ENCODE measurements at places on chromosomes 2 and 18. TPM values are rescaled to one million over a fixed set of nuclear protein-coding genes. Genes with fewer than 3 reads are reported as not detected.
A peak's percentile ranks its signal among the peaks of the same experiment; 100 is the strongest.

HAAO gene
- 6.2 TPM for total RNA-seq

EFEMP1 gene
- 329 TPM for total RNA-seq

VIT gene
- 0.20 TPM for total RNA-seq

NYAP2 gene
- total RNA-seq: 0.55 TPM

C1QL2 gene
- not detected for total RNA-seq

SCYGR4 gene
- not detected for total RNA-seq

- H3K4me1 ChIP-seq: no peaks in the 10 kb centered on the region
- no peak for DNase-seq
- no peaks in the 10 kb centered on the region for H3K27me3 ChIP-seq
- H3K27ac ChIP-seq: no peak overlapping the region
- no peaks in the 10 kb centered on the region for H3K36me3 ChIP-seq
Measured at GRCh38 chr18:33706391-33706790, 128.4 kb downstream of the ASXL3 start.

DNA sequence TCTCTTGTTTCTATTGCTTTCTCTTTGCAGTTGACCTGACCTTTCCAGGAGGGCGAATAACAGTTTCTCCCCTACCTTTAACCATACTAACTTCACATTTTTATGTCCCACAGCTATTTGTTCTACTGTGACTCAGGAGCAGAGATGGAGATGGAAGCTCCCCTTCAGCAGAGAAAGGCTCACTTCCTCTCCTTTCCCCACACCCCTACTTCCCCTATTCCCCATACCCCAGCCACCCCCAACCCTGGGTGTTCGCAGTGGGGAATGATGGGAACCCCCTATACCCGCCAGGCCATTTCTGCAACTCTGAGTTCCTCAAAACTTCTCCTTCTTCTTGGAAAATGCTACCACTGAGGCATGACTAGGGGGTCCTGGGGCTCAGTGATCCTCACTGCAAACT is 285.4 kb upstream of the MGAT5 start:
- no peaks in the 10 kb centered on the region for H3K4me1 ChIP-seq
- DNase-seq: no peak
- H3K27ac ChIP-seq: no peak overlapping the region
- no peak overlapping the region for H3K4me3 ChIP-seq

- H3K27me3 ChIP-seq: no peaks in the 10 kb centered on the region
- no peak for DNase-seq
- H3K36me3 ChIP-seq: no peaks in the 10 kb centered on the region
- peak overlapping the region; percentile 44 for H3K4me3 ChIP-seq
Measured at GRCh38 chr2:148553332-148553887, 91.1 kb upstream of the EPC2 start.

DNA sequence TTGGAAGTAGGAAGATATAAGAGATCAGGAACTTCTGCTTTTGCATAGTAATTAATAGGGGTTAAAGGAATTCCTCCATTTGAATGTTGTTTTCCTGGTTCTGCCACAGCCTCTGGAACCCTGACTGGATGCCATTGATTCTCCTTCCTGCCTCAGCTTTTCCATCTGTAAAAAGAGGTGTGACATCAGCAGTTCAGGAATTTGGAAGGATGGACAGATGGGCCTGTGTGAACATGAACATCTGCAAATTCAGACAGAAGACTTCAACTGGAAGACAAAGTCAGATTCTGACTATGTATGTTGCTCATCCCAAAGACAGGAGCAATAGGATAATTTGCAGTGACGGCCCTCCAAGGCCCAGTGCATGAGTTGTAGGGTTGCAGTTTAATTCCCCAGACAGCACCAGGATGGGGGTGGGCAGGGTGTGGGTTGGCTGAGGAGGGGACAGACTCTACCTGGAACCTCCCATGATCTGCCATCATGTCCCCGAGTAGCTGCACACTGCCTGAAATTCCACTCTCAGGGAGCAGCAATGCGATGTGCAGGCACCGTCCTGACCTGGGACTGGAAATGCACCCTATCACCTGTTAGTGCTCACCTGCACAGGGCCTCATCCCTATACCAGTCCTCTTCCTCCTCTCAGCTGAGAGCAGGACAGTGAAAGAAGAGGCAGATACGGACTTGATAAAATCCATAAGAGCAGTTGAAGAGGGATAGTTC is 98.9 kb upstream of the EPAS1 start:
- no peak for DNase-seq
- no peaks in the 10 kb centered on the region for H3K4me1 ChIP-seq
- no peak overlapping the region for H3K27ac ChIP-seq
- H3K27me3 ChIP-seq: no peaks in the 10 kb centered on the region
- H3K36me3 ChIP-seq: no peaks in the 10 kb centered on the region
- no peak overlapping the region for H3K4me3 ChIP-seq

DNA sequence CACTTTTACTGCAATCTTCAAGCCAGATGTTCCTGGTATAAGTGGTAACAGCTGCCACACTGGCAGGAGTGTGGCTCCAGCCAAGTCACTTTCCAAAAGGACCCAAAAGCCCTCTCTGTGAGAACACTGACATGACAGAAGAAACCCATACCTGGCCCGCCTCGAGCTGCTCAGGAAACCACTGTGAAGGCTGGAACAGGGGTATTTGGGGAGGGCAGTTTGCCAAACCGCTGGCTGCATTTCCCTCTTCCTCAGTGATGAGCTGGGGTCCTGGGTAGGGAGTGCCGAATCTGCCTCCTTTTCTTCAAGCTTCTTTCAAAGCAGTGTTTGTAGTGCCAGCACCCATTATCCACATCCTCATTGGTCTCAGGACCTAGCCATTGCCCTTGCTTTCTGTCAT is 10.3 kb upstream of the OSR1 start:
- no peaks in the 10 kb centered on the region for H3K27me3 ChIP-seq
- H3K27ac ChIP-seq: no peak overlapping the region
- H3K36me3 ChIP-seq: no peaks in the 10 kb centered on the region
- no peak overlapping the region for H3K4me3 ChIP-seq
- no peak for DNase-seq
- H3K4me1 ChIP-seq: peaks cover 2% of the 10 kb centered on the region

DNA sequence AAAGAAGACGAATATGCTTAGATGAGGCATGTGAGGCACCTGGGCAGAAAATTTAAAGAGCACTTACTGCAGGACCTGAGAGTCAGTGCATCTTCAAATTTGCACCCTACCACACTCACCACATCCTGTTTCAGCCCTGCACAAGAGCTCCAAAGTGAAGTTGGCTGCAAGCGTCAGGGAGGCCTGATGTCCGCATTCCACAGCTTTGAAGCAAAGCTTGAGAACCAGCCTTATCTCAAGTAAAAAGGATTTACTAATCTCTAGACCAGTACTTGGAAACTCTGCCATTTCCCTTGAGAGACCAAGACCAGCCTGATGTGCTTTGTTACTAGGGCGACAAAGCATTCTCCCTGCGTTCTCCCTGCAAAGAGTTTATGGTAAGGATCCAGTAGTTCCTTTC is 3.4 kb upstream of the ASNSD1 start:
- peak overlapping the region; percentile 46 for H3K27ac ChIP-seq
- H3K4me1 ChIP-seq: no peaks in the 10 kb centered on the region
- no peaks in the 10 kb centered on the region for H3K27me3 ChIP-seq
- H3K36me3 ChIP-seq: no peaks in the 10 kb centered on the region

DNA sequence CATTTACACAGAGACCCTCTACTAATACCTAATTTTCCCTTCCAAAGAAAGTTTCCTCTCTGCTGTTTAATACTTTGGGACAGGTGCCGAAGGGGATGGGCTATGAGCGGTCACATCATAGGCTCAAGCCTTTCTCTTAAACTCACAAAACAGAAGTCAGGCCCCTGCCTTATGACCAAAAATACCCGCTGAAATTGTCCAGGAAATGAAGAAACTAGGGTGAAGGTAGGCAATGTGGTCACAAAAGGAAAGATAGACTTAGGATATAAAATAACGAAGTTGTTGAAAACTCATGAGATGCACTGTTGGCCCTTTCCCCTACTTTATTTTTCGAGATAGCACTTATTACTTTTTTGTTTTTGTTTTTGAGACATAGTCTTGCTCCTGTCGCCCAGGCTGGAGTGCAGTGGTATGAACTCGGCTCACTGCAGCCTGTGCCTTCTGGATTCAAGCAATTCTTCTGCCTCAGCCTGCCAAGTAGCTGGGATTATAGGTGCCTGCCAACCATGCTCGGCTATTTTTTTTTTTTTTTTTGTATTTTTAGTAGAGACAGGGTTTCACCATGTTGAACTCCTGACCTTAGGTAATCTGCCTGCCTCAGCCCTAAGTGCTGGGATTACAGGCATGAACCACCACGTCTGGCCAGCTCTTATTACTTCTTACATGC is 16.3 kb downstream of the SLC8A1 start:
- H3K4me3 ChIP-seq: no peak overlapping the region
- no peak for DNase-seq
- no peaks in the 10 kb centered on the region for H3K27me3 ChIP-seq

DNA sequence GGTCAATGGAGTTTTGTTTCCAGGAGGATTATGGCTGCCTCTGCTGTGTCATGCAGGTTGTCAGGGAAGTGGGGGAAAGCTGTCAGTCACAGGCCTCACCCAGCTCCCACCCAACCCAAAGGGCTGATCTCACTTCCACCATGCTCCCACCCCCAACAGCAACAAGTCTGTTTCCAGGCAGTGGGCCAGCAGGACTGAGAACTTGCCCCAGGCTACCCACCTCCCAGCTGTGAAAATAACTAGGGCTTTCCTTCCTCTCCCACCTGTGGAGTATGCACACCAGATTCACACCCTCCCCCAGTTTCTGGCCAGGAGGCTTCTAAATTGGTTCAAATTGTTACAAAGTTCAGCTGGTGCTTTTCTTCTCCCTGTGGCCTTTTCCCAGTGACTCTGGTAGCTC is 95.6 kb upstream of the ACVR1 start:
- H3K36me3 ChIP-seq: no peaks in the 10 kb centered on the region
- H3K27ac ChIP-seq: no peak overlapping the region
- DNase-seq: no peak
- H3K4me3 ChIP-seq: no peak overlapping the region

- H3K4me1 ChIP-seq: no peaks in the 10 kb centered on the region
- no peak for DNase-seq
- no peaks in the 10 kb centered on the region for H3K36me3 ChIP-seq
- H3K4me3 ChIP-seq: no peak overlapping the region
- no peaks in the 10 kb centered on the region for H3K27me3 ChIP-seq
Measured at GRCh38 chr2:183996825-183997793, 601.2 kb upstream of the ZNF804A start.

GRCh38 chr2:74481961-74482800 is 617 bp downstream of the CCDC142 start:
- H3K4me3 ChIP-seq: peak overlapping the region; percentile 96
- peaks cover 48% of the 10 kb centered on the region for H3K4me1 ChIP-seq
- peak overlapping the region; percentile 94 for H3K27ac ChIP-seq

DNA sequence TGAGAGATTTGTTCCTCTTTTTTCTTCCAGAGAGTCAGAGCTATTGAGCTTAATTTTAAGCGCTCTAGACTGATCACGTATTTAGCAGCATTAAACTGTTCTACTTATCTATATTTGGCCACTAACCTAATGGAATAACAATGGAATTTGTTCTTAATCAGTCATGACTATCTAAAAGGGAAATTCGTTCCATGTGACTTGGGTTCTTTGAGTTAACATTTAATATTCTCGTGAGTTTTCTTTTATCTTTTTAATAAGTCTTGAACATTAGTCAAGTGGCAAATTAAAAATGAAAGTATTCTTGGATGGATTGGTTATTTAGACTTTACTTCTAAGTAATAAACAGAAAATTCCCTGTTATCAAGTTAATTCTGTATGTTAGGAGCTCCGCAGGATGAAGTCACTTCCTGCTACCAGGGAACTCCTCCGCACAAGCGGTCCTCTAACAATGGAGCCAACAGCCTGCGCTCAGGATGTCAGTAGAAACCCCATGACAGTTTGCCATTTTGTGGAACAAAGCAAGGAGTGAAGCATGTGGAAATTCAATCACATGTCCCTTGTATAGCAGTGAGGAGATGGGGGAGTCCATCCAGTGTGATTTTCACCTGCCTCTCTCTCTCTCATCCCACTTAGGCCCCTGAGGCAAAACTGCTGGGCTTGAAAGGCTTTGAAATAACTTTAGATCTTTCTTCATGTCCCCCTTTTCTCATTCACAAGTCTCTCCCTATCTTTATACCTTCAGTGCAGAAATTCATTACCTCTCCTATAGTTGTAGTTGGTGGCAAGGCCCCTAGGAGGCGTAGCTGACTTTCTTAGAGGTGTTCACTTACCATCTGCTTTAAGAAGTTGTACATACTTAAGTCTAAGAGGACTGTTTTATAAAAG is 138.1 kb downstream of the WDR7 start:
- H3K4me1 ChIP-seq: no peaks in the 10 kb centered on the region
- no peaks in the 10 kb centered on the region for H3K27me3 ChIP-seq
- H3K36me3 ChIP-seq: peaks cover 15% of the 10 kb centered on the region
- H3K27ac ChIP-seq: peak overlapping the region; percentile 21
- no peak overlapping the region for H3K4me3 ChIP-seq
- DNase-seq: no peak

DNA sequence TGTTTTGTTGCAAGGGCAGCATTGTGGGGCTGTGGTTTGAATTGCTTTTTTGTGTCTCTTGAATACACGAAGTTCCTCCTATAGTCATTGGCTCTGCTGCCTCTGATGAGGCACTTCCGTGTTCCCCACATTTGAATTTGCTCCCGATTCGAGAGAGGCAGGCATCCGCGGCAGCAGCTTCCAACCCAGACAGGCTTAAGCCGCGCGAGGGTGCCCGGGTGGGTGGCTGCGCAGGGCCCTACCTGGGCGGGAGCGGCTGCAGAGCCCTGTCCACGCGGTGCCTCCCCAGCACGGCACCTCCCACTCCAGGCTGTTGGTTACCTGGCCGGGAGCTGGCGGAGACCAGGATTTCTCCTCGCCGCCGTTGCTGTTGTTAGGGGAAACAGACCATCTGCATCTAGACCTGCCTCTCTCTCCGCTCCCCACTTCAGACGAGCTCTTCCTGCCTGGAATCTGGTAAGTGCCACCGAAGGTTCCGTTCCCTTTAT is 151.3 kb downstream of the NEDD4L start:
- DNase-seq: peak; percentile 43
- peaks cover 13% of the 10 kb centered on the region for H3K4me1 ChIP-seq
- peak overlapping the region; percentile 57 for H3K27ac ChIP-seq
- peak overlapping the region; percentile 26 for H3K4me3 ChIP-seq
- H3K27me3 ChIP-seq: peaks cover 13% of the 10 kb centered on the region
- no peaks in the 10 kb centered on the region for H3K36me3 ChIP-seq

DNA sequence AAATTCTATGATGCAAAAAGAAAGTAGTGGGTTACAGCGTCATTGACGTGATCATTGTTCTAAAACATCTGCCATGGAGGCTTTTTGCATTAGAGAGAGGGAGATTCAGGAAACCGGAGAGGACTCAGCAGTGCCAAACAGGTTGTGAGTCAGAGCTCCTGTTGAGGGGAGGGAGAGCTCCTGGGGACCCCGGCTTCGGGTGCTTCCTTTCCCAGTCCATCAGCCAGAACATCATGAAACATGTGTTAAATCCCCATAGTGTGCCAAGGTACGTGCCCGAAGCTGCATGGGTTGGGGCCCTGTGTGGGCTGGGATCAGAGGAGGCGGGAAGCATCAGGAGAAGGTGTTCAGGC is 791 bp upstream of the CYRIA start:
- peak overlapping the region; percentile 66 for H3K4me3 ChIP-seq
- no peak overlapping the region for H3K27ac ChIP-seq
- no peaks in the 10 kb centered on the region for H3K36me3 ChIP-seq
- H3K4me1 ChIP-seq: peaks cover 13% of the 10 kb centered on the region
- H3K27me3 ChIP-seq: peaks cover 10% of the 10 kb centered on the region
- DNase-seq: no peak

GRCh38 chr2:237482485-237482884 is 4.6 kb upstream of the MLPH start:
- H3K4me1 ChIP-seq: peaks cover 10% of the 10 kb centered on the region
- DNase-seq: peak; percentile 93
- no peaks in the 10 kb centered on the region for H3K36me3 ChIP-seq

- H3K27me3 ChIP-seq: no peaks in the 10 kb centered on the region
- no peak overlapping the region for H3K27ac ChIP-seq
- no peaks in the 10 kb centered on the region for H3K4me1 ChIP-seq
- DNase-seq: no peak
- no peaks in the 10 kb centered on the region for H3K36me3 ChIP-seq
- H3K4me3 ChIP-seq: no peak overlapping the region
Measured at GRCh38 chr2:175432021-175432420, 250.5 kb upstream of the ATP5MC3 start.

Measured in left lung (tissue), 14 donors.